ENCODE measurements at places on chromosomes 6 and 20.

DNA sequence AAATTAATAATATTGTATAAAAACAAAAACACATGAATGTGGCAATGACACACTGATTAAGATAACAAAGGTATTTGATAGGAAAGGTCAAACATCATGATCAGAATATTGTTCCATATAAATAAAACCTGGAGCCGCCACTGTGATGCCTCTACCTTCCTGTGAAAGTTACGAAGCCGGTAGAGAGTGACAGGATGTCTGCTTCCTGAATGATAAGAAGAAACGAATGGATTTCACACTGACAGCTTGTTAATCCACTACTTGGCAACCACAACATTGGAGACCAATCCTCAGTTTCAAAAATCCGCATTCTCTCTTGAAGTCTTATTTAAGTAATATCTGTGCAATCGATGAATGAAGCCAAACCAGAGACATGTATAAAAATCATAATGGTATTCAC lies 315.1 kb downstream of the HDGFL1 start:
- no peak for DNase-seq

- DNase-seq: peak; percentile 67
These were observed 441.1 kb upstream of the JARID2 start for GRCh38 chr6:14804785-14805210.

- peak; percentile 9 for DNase-seq
These were observed 244.9 kb downstream of the DHX35 start for GRCh38 chr20:39206899-39207564.

DNA sequence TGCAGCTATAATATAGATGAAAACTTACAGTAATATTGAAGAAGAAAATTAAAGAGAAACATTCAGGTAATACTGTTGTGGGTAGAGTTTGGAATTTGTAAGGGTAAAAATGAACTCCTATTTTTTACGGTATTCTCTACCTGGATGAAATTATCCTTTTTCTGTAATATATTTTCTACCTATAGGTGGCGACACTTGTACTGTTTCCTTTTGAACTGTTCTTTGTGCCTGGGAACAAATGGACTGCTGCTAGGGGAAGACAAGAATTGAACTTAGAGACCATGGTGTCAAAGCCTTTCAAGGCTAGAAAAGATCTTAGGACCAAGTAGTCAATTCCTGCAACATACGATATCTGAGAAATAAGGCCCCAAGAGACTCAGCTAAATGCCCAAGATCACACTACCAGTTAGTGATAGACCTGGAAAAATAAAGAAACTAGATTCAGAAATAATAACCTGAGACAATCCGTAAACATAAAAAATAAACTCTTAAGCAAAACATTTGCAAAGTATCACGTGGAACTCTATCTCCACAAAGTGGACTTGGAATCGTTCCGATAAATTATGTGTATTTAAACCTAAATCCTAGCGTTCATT lies 383.8 kb downstream of the TFAP2A start:
- no peak for DNase-seq

DNA sequence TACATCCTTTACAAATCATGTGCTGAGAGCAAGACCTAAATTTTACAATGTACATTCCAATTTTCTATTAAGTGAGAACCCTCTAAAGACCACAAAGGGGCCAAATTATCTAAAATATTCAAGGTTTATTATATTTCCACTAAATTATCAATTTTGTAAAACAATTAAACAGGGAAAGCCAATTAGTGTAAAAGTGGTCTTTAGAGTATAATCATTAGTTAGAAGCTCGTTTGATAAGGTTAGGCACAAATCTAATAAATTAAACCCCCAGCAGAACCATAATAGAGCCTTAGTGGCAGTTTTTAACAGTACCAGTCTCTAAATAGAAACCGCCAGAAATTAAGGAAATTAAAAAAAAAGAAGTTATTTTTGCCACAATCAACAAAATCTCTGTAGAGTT lies 249.1 kb upstream of the MANEA start:
- no peak for DNase-seq

- peak; percentile 95 for DNase-seq
These were observed 34.2 kb downstream of the NHSL1 start for GRCh38 chr6:138465007-138465645.

- DNase-seq: peak; percentile 96
These were observed at the start of gene DCBLD1 for GRCh38 chr6:117482240-117483003. TSS of gene DCBLD1 (plus strand) at chr6:117482674. CDS start at chr6:117482782, 108 bp downstream.

GRCh38 chr20:44714701-44715498 lies at the start of gene CCN5:
TSS of gene CCN5 (plus strand) at chr20:44715369. CDS start at chr20:44715391, 22 bp downstream.
- DNase-seq: peak; percentile 95

DNA sequence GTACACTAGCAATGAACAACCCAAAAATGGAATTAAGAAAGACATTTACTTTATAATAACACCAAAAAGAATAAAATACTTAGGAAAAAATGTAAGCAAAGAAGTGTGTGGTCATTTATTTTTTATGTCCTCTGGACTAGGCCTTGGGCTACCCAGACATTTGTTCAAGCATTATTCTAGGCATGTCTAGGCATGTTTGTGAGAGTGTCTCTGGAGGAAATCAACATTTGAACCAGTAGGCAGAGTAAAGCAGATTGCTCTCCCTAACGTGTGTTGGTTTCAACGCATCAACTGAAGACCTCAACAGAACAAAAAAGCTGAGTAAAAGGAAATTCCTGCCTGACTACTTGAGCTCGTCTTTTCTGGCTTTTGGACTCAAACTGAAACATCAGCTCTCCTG lies 84.5 kb downstream of the ANKEF1 start:
- no peak for DNase-seq

GRCh38 chr6:63643862-63644261 lies 8.3 kb downstream of the PHF3 start:
- DNase-seq: peak; percentile 26

- no peak for DNase-seq
These were observed 204.2 kb upstream of the ASCC3 start for GRCh38 chr6:101085327-101085726.

GRCh38 chr6:155352130-155352420 lies 37.8 kb upstream of the TFB1M start:
- no peak for DNase-seq

DNA sequence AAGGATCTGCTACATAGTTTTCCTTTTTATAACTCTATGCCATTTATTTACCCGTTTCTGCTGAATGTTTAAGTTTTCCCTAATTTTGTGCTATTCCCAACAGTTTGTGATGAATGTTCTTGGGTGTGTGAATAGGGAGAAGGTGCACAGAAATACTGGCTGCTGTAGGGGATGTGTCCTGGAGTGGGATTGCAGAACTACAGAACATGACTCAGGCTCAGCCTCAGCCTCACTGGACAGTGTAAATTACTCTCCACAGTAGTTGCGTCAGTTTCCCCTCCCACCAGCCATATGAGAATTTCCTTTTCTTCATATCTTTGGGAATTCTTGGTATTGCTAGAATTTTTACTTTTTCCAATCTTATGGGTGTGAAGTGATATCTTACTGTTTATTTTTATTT lies 57.0 kb downstream of the SLX4IP start:
- peak; percentile 51 for DNase-seq

- DNase-seq: no peak
These were observed 157.5 kb downstream of the RFPL4B start for GRCh38 chr6:112504621-112505020.

DNA sequence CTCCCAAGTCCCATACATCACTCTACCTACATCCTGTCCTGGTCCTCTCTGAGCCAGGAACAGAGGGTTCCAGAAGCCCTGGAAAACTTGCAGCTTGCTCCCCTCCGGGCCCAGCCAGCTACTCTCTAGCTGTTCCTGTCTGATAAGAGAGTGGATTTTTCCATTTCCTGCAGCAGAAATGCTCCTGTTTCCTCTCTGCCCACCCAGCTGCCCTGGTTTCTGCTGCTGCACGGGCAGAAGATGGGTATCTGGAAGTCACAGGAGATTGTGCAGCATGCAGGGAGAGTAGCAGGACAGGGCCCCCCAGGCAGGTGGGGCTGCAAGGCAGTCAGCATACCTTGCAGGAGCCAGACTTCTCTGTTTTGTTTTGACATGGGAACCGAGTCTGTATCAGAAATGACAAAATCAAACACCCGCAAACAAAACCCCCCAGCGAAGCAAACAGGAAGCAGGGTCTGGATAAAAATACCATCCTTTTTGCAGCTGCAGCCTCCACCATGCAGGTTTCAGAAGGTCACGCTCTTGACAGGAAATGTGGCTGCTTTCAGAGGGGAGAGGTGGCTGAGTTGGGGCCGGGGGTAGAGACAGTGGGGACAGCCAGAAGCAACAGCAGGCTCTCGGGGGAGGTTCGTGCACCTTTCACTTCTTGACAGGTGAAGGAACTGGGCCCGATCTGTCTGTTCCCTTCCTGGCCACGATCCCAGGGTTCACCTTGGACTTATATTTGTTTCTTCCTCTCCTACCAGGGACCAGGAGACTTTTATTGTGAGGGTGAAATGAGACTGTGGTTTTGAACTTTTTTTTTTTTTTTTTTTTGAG lies 50.8 kb upstream of the FAM83D start:
- DNase-seq: no peak

DNA sequence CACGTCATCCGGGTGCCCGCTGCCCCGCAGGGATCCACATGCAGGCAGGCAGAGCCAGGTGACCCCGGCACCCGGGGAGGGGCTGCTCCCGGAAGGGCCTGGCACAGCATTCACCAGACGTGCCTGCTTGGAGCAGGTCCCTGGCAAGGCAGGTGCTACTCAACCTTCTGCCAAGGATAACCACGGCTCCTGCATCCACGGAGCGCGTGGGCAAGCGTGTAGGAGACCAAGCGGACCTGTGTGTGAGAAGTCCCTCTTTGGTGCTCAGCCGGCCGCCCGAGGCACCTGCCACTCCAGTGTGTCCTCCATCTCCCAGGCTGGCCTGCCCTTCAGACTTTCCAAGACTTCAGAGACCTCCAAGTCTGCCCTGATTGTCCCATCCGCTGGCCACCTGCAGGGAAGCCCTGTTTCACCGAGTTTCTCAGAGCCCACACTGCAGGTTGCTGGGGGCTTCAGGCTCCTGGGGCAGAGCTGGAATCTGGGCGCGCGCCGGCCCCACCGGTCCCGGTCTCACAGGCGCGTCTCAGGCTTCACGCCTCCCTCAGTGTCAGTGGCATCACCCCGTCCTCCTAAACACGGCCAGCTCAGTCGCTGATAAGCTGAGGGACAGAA lies 124.3 kb downstream of the DLL1 start:
- no peak for DNase-seq

GRCh38 chr6:163301726-163302635 lies 112.5 kb upstream of the QKI start:
- no peak for DNase-seq

DNA sequence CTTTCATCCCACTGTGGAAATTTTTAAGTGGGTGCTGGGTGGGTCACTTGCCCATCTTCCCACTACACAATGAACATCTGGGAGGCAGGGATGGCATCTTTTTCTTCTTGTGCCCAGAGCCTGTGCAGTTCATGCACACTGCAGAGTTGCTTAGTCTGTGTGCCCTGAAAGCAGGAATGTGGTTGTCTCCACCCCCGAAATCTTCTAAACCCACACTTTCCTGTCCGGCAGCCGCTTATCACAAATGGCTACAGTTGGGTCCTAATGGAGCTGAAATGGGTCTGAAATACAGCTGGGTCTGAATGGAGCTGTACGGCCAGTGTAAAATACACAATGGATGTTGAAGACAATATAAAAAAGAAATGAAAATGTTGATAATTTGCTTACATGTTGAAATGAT lies 112.1 kb upstream of the PMEPA1 start:
- DNase-seq: no peak

DNA sequence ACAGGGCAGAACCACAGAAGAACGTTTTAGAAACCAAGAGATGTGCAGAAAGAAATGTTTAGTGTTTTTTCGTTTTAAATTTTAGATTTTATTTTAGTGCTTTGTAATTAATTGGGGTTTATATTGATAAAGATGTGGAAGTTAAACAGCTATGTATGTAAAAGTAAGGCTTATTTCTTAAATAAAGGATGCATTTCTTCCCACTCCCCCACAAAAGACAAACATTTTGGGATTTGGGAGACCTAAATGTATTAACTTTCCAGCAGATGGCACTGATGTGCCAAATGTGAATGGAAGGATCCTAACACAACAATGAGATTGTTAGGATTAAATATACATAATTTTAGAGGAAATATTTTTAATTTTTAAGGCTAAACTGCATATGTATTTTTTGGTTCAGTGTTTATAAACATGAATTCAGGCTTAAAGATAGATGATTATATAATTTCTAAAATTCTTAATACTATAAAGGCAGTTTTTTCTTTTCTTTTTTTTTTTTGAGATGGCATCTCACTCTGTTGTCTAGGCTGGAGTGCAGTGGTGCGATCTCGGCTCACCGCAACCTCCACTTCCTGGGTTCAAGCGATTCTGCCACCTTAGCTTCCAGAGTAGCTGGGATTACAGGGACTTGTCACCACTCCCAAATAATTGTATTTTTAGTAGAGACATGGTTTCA lies 12.0 kb downstream of the PFDN4 start:
- DNase-seq: peak; percentile 72

DNA sequence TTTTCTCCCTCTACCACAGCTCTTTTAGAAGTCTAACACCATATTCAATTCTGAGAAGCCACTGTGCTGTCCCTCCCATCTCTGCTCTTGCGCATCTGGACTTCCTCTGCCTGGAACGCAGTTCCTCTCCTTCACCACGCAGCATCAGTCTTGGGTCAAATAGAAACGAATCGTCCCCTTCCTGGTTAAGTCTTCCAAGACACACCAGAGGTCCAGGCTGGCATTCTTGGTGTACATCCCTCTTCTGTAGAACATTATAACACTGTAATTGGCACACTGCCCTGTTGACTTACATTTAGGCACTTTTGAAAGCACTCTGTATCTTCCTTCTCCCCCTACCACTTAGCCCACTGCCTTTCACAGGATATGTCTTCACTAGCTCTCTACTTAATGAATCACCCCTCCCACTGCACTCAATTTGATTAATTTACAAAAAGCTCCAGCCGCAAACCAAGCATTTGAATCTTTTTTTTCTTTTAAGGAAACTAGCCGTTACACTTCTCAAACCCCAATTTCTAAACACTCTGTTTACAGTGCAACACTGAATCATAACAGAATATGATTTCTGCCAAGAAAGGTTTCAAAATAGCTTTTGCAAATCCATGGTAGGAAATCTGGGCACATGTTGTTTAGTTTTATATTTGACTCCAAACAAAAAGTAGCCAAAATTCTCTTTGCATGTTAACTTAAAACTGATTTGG lies 140.8 kb upstream of the CARMIL1 start:
- DNase-seq: peak; percentile 88

GRCh38 chr6:134994431-134994830 lies 44.5 kb upstream of the ALDH8A1 start:
- peak; percentile 5 for DNase-seq

DNA sequence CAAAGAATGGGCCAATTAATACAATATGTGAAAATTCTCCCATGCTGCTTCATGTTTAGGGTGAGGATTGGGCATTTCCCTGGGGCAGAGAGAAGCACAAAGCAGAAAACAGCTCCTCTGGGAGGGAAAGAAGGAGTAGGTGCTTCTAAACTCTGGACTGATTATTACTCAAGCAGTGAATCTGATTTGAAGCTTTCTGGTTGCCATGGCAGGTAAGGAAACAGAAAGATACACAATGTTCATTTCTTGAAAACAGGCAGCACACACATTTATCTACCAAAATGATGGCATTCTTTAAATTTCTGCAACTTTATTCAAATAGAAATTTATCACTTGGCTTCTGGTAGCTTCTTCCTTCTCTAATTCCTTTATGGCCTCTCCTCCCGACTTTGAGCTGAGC lies 305.4 kb upstream of the CHD6 start:
- DNase-seq: no peak
